CD4-positive, alpha-beta T cell treated with Interleukin-4 for 1 hour (primary cell): ENCODE measurements at places on chromosomes 16 and 17.

DNA sequence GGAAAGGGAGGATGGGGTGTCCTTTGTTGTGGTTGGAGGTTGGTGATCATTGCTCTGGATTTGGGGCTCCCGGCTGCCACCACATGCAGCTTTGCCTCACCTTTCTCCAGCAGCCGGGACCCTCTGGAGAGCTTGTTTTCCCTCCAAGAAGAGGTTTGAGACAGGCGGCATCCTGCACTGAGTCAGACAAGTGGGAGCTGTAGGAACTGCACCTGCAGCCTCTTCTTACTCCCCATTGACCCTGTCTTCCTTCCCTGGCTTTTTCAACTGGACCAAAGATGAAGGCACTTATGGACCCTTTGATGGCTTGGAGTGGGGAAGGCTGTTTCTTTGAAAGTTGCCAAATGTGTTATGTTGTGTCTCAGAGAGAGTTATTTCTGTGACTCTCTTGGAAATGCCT lies 16.6 kb downstream of the KCTD2 start:
- DNase-seq, result no peak

DNA sequence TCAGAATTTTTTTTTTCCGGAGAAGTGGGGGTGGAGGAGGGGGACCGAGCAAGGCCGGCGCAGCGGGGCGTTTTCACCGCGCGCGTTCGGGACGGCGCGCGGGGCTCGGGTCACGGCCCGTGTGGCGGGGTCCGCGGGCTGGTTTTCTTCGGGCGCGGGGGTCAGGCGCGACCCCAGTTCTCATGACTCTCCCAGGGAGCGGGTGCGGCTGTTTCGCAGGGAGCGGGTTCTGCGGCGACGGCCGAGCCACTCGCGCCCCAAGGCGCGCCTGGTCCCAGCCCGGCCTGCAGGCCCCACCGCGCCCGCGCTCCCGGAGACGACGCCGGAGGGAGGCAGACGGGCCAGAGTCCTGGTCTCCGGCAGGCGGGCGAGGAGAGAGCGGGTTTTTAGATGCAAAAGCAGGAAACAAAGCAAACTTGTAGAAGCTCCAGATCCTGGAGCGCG lies 1.0 kb downstream of the BAHCC1 start:
- DNase-seq, result no peak

GRCh38 chr17:63772801-63773271 lies 561 bp downstream of the CCDC47 start:
- DNase-seq, result no peak

GRCh38 chr16:46843898-46844642 lies 13.1 kb upstream of the C16orf87 start:
- DNase-seq, result no peak

DNA sequence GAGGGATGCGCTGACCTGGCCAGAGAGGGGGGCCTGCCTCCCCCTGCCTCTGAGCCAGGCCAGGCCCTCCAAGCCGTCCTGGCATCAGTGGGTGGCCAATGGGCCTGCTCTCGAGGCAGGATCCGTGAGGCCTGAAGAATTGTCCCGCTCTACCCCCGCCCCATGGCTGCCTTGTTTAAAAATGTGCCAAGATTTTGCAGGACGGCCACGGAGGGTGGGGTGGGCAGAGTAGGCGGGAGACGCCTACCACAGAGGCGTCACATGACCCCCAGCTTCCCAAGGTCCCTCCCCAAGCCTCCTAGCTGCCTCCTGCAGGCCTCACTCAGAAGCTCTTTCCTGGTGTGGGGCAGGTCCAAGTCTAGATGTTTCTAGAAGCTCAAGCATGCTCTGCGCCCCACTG lies 69.5 kb downstream of the ENGASE start:
- no peak for DNase-seq

DNA sequence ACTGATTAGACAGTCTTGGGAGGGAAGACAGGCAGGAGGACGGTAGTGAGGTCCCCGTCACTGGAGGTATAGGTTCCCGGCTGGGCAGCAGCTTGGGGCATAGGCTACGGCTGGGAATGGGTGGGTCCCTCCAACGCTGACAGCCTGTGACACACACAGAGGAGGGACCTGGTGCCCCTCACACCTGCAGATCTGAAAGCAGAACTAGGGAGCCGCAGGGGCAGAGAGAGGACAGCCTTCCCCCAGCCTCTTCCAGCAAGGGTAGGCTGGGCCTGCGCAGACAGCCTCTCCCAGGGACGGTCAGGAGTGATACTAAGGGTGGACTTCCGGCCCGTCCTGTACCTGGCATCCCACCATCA lies 2.0 kb downstream of the P2RX1 start:
- DNase-seq, result no peak

DNA sequence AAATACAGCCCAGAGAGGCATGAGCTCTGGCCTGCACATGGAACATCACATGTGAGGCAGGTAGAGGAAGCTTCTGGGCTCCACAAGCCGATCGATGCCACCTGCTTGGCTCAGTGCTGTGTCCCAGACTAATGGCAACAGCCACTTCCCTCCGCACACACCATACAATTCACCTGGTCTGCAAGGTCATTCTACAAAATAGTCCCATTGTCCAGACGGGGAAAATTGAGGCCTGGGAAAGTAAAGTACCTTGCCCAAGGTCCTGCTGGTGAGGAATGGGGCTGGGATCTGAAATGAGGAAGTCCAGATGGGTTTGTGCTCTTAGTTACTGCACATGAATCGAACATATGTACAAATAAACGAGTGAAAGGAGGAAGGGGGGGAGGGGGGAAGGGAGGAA lies 88.0 kb downstream of the LITAF start:
- DNase-seq, result no peak

DNA sequence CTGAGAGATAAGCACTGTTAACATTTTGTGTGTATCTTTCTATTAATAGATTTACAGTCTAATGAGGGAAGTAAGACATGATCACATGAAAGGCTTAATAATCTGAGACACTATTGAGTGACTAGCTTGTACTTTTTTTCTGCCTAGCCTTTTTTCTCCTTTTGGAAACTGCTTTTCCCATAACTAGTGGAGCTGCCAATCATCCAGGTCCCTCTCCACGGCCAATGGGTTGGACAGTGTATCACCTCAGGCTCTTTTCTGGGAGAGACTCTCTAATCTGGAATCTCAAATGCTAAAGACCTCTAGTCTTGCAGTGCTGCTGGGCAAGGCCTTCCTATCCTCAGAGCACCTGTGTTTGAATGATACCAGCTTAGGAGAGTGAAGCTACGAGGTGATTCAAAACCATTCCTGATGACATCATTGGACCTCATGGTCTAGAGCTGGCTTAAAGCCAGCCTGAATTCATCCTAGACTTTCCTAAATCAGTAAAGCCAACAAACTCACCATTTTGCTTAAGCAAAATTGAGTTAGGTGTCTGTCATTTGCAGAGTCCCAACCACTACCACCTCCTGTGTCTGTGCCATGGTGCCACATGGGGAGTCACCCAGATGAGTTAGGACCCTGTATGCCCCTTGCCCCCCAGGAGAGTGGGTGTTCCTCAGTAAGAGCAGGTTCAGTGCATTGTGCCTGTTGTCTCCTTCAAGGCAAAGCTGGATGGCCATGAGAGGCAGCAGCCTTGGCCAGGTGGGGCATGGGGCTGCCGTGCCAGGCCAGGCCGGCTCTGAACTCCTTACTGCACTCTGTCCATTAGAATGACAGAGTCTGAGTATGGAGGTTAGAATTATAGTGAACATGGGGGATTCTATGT lies 62.9 kb downstream of the SPECC1 start:
- no peak for DNase-seq

GRCh38 chr17:28963055-28963611 lies 11.8 kb upstream of the PHF12 start:
- no peak for DNase-seq

DNA sequence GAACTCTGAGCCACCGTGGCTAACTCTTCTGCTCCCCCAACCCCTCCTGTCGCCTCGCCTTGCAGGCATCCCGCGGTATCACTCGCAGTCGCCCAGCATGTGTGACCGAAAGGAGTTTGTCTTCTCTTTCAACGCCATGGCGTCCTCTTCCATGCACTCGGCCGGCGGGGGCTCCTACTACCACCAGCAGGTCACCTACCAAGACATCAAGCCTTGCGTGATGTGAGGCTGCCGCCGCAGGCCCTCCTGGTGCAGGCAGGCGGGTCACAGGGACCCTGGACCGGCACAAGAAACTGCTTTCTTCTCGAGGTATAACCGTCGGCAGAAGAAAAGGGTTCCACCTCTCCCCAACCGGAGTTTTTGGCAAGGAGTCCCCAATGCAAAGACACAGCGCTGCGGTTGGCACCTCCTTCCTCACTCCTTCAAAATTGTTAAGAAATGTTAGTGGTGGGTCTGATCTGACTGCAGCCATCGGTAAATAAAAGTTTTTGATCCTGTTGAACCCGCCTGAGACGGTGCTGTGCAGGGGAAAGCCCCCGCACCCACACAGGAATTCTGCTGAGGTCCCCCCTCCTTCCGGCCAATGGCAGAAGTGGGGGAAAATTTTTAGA lies 2.6 kb downstream of the FOXF1 start:
- DNase-seq, result no peak

DNA sequence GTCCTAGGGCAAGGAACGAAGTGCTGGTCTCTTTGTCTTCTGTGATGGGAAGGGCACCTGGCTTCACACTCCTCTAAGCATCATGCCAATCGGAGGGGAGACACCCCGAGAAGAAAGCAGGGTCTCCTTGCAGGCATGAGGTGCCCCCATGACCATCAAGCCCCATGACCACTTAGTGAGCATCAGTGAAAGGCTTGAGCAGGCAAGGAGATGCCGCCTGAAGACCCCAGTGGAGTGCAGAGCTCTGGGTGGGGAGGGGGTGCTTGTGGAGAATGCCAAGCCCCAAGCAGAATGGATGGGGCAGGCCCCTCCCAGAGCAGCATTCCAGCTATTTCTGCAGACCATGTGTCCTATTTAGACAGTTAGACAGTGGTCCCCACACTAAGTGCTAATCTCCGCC lies 232.7 kb upstream of the TNRC6C start:
- DNase-seq, result no peak

GRCh38 chr17:9475101-9475658 lies 100.4 kb downstream of the STX8 start:
- DNase-seq, result no peak

DNA sequence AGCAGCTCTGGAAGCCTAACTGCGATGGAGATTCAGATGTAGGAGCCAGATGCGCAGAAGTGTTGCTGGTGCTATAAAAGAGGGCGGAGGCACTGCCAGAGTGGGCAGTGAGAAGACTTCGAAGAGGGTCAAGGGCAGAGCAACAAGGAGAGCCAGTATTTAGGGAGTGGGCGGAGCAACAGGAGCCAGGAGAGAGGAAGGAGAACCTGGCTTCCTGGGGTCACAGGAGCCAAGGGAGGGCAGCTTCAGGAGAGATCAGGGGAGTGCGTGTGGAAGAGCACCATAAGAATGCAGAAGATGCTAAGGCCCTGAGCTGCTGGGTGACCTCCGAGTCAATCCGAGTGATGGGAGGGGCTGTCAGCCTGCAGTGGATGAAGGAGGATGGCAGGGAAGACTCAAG lies 14.4 kb upstream of the MRPS23 start:
- no peak for DNase-seq

DNA sequence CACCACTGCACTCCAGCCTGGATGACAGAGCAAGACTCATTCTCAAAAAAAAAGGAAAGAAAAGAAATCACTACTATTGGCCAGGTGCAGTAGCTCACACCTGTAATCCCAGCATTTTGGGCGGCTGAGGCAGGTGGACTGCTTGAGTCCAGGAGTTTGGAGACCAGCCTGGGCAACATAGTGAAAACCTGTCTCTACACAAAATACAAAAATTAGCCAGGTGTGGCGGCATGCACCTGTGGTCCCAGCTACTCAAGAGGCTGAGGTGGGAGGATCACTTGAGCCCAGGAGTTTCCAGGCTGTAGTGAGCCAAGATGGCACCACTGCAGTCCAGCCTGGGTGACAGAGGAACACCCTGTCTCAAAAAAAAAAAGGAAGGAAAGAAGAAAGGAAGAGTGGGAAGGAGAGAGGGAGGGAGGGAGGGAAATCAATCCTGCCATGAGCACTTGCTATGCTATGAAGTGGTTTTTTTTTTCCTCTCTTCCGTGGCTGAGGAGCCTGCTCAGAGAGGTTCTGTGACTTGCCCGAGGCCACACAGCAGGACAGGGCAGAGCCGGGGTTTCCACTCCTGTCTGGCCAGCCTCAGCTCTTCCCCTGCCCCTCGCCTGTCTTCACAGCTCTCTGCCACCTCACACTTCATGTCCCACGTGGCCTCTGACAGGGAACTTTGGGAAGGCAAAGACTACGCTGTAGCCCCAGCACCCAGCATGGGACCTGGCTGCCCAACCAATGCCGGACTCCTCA lies 10.9 kb downstream of the GRIN2C start:
- DNase-seq, result no peak

DNA sequence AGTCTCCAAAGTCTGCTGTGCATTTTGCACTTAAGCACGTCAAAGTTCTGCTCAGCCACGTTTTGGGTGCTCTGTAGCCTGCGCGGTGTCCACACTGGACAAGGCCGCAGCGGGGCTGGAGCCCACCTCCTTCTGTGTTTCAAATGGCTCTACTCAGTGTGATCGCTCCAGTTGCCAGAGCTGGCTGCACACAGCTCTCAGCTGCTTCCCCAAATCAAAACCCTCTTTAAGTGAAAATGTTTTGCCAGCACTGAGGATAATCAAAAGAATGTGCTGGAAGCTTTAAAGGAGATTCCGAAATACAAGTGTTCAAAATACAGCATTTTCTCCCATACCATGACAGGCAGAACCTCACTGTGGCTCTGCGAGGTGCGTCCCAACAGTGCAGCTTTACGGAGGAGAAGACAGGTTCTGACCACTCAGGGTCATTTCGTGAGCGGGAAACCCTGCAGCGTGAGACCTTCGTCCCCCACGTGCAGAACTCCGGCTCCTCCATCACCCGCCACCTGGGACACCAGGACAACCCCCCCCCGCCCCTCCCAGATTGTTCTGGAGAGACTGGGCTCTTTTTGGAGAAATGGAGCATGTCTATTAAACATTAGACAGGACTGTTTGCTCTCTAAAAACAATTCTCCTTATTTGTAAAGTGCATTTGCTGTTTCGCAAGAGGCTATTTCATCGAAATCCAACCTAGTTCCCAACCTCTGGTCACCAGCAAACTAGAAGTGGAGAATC lies 16.6 kb downstream of the TBC1D16 start:
- DNase-seq, result no peak

DNA sequence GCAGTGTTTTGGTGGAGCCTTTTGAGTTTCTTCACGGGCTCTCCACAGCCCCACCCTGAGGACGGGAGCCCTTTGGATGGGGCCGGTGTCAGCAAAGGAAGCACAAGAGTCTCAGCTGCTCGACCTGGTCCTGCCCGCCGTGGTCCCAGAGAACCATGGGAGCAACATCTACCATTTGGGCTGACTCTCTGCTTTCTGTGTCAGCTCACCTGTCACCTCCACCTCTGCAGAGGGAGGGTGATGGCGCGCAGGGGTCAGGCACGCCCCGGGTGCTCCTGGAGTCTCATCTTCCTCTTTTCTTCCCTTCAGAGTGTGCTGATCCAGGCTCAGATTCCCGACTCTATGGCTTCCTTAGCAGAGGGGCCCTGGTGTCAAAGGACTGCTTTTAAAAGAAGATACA lies 171.7 kb downstream of the LAT start:
- no peak for DNase-seq
